Cerebellum (tissue), 4 donors: ENCODE measurements at places on chromosomes 12 and 14.

GRCh38 chr14:39988939-39989338, 556.7 kb upstream of the FBXO33 start:
- DNase-seq: no peak

- no peak for DNase-seq
Observed at GRCh38 chr12:46456356-46457334, 84.1 kb upstream of the SLC38A2 start.

DNA sequence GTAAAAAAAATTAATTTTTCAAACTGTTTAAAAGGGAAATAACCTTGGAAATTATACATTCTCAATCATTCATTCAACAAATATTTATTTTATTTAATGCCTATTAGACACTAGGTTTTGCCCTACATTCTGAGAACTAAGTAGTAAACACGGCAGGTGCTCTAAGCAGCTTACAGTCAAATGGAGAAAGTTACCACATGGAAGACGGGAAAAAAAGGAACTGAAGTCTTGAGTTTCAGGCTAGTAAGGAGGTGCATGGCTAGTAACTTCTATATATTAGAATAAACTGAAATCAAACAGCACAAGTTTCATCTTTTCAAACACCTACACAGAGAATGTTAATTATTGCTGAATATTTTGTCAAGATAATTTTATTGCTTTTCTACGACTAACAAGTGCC, 52.9 kb downstream of the C12orf42 start:
- DNase-seq: no peak

DNA sequence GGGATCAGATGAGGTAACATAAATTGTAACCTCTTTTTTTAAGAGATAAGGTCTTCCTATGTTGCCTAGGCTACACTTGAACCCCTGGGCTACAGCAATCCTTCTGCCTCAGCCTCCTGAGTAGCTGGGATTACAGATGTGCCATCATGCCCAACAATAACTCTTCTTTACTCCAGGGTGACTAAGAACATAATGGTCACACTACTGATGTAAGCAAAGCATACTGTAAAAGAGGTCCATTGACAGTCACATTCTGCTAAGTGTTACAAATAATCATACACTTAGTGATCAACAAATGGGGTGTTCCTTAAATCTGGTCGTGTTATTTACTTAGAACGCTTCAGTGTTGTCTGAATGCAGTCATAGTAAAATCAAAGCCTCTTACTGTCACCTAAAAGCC, 68.9 kb downstream of the EPS8 start:
- no peak for DNase-seq

- no peak for DNase-seq
Observed at GRCh38 chr12:120056739-120057138, 59.8 kb downstream of the RAB35 start.

DNA sequence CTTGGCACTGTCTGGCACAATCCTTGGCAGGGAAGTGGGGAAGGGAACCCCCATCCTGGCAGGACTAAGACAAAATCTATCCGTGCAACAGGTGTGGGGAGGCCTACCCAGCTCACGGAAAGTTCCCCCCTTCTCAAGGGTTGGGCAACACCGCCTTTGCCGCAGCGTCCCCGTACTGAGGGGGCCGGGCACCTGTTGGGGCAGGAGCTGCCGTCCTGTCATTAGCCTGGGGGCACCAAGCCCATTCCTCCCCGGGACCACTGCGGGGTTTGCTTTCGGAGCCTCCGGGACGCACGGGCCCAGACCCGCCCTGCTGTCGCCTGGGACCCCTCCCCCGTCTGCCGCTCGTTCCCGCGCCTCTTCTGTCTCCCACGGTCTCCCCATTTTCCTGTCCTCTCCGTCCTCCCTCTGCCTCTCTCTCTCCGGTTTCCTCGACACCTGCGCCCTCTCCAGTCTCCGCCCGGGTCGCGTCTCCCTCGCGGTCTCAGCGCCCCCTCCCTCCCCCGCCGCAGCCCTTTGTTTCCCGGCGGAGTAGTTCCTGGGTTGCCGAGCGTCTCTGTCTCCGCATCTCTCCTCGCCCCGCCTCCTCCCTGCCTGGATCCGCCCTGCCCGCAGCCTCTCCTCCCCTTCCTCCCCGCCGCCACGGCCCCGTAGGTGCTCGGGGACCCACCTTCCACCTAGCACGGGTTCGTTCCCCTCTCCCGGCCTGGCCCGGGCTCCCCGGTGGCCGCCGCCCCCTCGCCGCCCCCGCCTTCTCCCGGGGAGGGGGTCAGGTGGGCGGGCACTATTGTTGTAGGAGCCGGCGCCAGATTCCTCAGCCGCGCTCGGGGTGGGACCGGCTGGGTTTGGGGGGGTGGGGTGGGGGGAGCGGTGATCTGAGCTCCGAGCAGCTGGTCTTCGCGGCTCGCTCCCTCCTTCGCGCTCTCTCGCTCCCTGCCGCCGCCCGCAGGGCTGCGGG, at the start of gene CACNB3:
Gene CACNB3, plus strand, starts transcription at position 624 of the 958 bp plus-strand sequence. CDS start 434 bp downstream, outside the sequence.
- DNase-seq: peak; percentile 76

DNA sequence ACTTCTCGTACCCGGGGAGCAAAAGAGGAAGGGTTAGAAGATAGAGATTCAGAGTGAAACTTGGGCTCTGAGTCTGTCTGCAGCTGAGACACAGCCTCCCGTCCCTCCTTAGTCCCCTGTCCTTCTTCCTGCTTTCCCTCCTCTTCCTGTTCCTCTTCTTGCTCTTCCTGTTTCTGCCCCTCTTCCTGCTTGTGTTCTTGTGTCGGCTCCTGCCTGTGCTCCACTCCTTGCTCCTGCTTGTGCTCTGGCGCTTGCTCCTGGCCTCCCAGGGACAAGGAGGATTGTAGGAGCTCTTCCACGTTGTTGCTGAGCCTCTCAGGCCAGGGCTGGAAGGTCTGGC, 3.0 kb downstream of the ACRBP start:
- DNase-seq: no peak
